Iris pigment epithelial cell (primary cell): ENCODE measurements at places on chromosomes 16 and 17.

GRCh38 chr16:61653544-61653943, 382.7 kb downstream of the CDH8 start:
- no peak for DNase-seq

DNA sequence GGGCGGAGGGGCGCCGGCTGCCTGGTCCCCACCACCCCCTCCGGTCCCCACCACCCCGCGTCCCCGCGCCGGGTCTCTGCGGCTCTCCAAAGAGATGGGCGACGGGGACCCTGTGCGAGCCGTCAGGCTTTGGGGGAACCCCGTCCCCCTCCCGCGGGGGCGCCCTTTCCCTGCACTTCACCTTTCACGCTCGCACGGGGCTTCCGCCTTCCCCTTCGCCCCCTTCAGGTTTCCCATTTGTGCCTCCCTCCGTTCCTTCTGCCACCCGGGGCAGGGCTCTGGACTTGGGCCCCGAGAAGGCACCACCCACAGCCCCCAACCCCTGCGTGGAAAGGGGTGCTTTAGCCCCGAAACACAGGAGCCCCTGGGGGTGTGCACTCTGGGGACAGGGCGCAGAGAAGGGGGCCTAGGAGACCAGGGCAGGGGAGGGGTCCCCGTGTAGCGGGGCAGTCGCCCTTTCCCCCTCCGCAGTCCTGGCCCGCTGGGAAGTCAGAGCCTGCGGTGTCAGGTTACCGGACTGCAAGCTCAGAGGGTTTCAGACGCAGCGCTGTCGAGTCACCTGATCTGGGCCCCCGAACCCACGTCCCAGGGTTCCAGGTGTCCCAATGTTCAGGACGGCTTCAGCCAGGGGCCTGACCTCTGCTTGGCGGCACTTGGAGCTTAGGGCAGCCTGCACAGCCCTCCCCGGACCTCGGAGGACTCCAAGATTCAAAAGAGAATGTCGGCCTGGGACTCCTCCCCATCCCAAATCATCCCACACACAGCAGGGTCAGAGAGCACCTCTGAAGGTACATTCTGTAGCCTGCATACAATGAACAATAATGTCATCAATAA, 6.7 kb upstream of the CCDC92B start:
- peak; percentile 16 for DNase-seq

- DNase-seq, result no peak
Measured at GRCh38 chr17:38914741-38915638, 10.4 kb upstream of the LASP1NB start.

- DNase-seq, result no peak
Measured at GRCh38 chr17:80461528-80462160, 14.8 kb downstream of the NPTX1 start.

GRCh38 chr16:69376393-69377059, 9.3 kb downstream of the TERF2 start:
- no peak for DNase-seq

DNA sequence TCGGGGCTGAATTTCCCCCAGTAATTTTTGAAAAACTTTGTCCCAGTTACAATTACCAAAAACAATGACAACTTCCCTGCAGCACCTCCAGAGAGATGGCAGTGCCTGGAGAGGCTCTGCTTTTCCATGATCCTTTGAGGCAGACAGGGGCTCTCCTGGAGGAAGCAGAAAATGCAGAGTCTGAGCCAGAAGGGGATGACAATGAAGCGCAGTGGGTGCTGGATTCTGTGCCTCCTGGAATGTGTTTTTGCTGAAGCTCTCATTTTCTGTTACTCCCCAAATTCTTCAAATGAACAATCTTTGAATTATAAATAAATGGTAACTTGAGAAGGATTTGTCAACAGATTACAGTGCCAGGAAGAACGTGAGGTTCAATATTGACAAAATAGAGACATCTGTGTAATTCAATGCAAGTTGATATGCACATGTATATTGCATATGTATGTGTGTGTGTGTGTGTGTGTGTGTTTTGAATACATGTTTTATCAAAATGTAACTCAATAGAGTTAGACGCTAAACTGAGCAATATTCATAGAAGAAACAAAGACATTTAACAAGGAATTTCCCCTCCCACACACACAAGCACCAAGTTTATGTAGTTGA, 9.7 kb upstream of the RUSF1 start:
- DNase-seq, result no peak
